Activated naive CD8-positive, alpha-beta T cell treated with anti-CD3 and anti-CD28 coated beads, Interleukin-2, amount 10 ng/mL, durations not matched to agents 7 days and 5 days (primary cell): ENCODE measurements at places on chromosomes 6 and 20. TPM values are rescaled to one million over a fixed set of nuclear protein-coding genes. Genes with fewer than 3 reads are reported as not detected.

DNA sequence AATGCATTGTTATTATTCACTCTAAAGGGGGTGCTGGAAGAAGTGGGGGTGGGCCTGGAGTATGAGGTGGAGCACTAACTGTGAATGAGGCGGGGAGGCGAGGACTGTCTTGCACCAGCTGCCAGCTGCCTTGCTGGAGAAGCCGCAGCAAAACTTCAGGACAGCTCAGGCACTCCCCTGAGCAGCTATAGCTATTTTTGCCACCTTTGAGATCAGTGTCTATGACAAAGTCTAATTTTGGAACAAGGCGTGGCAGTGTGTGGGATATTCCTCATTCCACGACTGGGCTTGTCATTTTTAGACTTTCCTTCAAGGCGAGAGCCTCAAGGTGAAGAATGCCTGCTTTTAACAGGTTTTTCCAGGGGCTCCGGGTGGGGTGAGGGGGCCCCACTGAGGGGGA lies 143.8 kb downstream of the DOK5 start:
- H3K4me3 ChIP-seq = no peak overlapping the region
- H3K27ac ChIP-seq = no peak overlapping the region
- H3K36me3 ChIP-seq = no peaks in the 10 kb centered on the region
- no peaks in the 10 kb centered on the region for H3K4me1 ChIP-seq
- no peak for DNase-seq

GRCh38 chr20:2834401-2835110 lies 5.9 kb downstream of the PCED1A start:
- H3K36me3 ChIP-seq = peaks cover 14% of the 10 kb centered on the region
- H3K4me1 ChIP-seq = peaks cover 5% of the 10 kb centered on the region
- no peak overlapping the region for H3K4me3 ChIP-seq
- no peak for DNase-seq
- H3K27me3 ChIP-seq = peaks cover 4% of the 10 kb centered on the region

- no peaks in the 10 kb centered on the region for H3K36me3 ChIP-seq
- H3K4me1 ChIP-seq = no peaks in the 10 kb centered on the region
- DNase-seq = no peak
- H3K27ac ChIP-seq = no peak overlapping the region
- H3K27me3 ChIP-seq = peaks cover 2% of the 10 kb centered on the region
Measured at GRCh38 chr6:97524811-97525210, 241.8 kb upstream of the MMS22L start.

DNA sequence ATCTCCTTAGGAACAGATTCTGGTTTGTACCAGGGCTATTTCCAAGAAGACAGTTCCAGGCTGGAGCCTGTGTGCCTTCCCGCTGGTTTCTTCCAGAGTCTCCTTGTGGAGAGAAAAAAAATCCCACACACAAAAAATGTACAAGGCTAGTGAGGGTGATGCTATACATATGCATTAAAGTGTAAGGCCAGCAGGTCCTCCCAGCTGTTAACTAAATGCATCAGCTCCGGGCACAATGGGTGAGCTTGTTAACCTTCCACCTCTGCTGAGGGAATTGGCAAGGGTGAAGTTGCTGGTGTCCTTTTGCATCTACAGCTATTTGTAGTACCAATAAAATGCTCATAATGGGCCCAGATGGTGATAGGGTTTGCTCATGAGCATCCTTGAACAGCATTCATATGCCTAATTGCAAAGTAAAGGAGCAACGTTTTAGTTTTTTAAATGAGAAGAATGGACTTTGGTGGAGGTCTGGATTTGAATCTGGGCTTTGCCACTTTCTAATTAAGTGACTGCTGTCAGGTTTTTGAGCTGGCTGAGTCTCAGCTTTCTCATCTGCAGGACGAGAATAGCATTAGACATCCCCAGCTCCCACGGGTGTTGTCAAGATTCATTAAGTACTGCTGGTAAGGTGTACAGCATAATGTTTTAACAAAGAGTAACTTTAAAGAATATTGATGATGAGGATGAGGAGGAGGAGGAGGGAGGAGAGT lies 361.8 kb downstream of the QKI start:
- DNase-seq = no peak
- no peak overlapping the region for H3K27ac ChIP-seq
- no peaks in the 10 kb centered on the region for H3K36me3 ChIP-seq

DNA sequence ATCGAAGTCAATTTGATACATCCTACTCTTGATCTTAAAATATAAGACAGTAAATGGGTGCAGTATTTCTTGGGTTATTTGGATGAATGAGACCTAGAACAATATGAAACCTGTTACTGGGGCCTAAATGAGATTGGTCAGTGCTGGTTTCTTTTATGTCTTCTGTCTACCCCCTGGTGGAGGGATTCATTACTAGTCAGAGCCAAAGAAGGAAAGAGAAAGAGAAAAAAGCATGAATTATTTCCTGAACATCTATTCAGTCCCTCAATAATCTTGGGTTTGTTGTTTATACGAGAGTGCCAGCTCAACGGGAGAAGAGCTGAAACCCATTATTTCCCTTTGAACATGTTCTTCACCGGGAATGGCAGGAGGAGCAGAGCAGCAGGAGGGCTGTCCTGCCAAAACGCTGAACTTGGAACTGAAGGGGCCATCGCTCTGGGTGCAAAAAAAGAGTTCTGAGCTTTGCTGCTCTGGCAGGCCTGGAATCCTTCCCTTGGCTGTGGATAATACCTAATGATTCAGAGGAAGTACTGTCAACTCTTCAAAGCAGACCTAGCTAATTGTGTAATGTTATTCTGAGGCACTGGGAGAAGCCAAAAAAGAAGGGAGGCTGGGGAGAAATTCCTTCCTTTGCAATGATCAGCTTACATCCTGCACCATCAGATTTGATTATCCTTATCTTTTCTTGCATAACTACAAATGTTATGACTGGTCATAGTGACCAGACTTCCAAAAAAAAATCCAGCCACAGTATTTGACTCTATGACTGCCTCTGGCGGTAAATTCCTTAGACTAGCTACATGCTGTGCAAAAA lies 72.0 kb downstream of the BLOC1S5 start:
- no peaks in the 10 kb centered on the region for H3K4me1 ChIP-seq
- H3K36me3 ChIP-seq = no peaks in the 10 kb centered on the region
- H3K4me3 ChIP-seq = no peak overlapping the region
- DNase-seq = no peak
- H3K27ac ChIP-seq = no peak overlapping the region

DNA sequence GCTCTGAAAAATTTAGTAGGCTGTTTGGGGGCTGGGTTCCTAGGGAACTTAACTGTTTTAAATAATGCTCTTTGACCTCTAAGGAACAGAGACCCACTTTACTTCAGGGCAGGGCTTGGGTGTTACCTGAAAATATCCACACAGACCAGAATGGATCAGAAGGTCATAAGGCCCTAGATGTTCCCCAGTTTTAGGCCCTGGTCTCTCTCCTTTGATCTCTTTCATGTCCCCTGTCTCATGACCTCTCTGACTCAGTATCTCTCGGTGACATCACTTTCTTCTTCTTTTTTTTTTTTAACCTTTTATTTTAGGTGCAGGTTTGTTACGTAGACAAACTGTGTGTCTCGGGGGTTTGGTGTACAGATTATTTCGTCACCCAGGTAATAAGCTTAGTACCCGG lies 272.1 kb upstream of the SGK1 start:
- no peaks in the 10 kb centered on the region for H3K4me1 ChIP-seq
- H3K27ac ChIP-seq = no peak overlapping the region
- H3K27me3 ChIP-seq = peaks cover 2% of the 10 kb centered on the region
- no peak for DNase-seq
- no peaks in the 10 kb centered on the region for H3K36me3 ChIP-seq
- H3K4me3 ChIP-seq = no peak overlapping the region

DNA sequence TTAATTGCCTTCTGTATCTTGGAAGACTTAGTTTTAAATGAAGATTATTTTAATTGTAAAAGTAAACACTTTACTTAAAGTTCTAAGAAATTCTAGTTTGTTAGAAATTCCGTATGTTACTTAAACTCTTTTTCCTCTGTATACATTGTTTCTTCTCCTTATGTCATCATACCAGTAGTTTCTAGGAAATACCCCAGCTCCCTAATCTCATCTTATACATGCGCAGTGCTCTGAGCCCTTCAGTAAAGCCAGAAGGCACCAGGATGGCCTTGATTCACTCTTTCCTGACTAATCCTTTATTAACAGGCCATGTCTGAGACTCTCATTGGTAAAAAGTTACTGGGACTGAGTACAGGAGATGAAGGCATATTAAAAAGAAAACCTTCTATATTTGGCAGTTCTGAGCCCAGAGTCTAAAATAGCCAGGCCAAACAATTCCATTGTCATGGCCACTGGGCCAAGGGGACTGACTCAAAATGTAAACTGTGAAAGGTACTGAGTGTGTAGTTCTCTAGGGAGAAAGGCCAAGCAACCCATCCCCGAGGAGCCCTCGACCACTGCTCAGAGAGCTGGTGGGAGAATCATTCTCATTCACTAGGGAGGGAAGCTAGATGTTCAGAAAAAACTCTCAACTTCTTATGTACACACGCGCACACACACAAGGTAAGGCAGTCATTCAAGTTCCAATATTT lies 25.0 kb downstream of the SLC22A1 start:
- H3K27ac ChIP-seq = no peak overlapping the region
- no peaks in the 10 kb centered on the region for H3K36me3 ChIP-seq
- H3K4me3 ChIP-seq = no peak overlapping the region
- peaks cover 5% of the 10 kb centered on the region for H3K27me3 ChIP-seq
- DNase-seq = no peak

- no peak overlapping the region for H3K4me3 ChIP-seq
- peaks cover 57% of the 10 kb centered on the region for H3K4me1 ChIP-seq
- no peaks in the 10 kb centered on the region for H3K27me3 ChIP-seq
- H3K36me3 ChIP-seq = peaks cover 11% of the 10 kb centered on the region
- no peak overlapping the region for H3K27ac ChIP-seq
- DNase-seq = no peak
Measured at GRCh38 chr6:137712587-137712986, 154.5 kb upstream of the TNFAIP3 start.

DNA sequence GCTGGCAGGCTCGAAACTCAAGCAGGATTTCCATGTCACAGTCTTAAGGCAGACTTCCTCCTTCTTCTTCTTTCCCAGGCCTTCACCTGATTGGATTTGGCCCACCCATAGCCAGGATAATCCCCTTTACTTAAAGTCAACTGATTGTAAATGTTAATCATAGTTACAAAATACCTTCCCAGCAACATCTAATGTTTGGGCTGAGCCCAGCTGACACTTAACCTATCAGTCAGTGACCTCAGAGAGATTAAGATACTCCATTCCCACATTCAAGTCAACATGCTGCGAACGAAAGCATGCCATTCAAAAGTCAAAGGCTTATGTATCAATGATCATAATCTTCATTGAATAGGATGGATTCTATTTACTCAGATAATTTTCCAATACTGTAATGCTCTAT lies 16.0 kb downstream of the MAP7 start:
- H3K4me3 ChIP-seq = no peak overlapping the region
- no peak for DNase-seq
- no peak overlapping the region for H3K27ac ChIP-seq

- no peaks in the 10 kb centered on the region for H3K27me3 ChIP-seq
- H3K27ac ChIP-seq = no peak overlapping the region
- H3K36me3 ChIP-seq = no peaks in the 10 kb centered on the region
- DNase-seq = no peak
Measured at GRCh38 chr6:146335336-146335735, 208.3 kb upstream of the RAB32 start.

GRCh38 chr6:113317891-113318574 lies 539.1 kb upstream of the MARCKS start:
- H3K4me3 ChIP-seq = no peak overlapping the region
- H3K27me3 ChIP-seq = peaks cover 4% of the 10 kb centered on the region
- no peaks in the 10 kb centered on the region for H3K36me3 ChIP-seq
- H3K27ac ChIP-seq = no peak overlapping the region
- DNase-seq = no peak
- H3K4me1 ChIP-seq = no peaks in the 10 kb centered on the region

DNA sequence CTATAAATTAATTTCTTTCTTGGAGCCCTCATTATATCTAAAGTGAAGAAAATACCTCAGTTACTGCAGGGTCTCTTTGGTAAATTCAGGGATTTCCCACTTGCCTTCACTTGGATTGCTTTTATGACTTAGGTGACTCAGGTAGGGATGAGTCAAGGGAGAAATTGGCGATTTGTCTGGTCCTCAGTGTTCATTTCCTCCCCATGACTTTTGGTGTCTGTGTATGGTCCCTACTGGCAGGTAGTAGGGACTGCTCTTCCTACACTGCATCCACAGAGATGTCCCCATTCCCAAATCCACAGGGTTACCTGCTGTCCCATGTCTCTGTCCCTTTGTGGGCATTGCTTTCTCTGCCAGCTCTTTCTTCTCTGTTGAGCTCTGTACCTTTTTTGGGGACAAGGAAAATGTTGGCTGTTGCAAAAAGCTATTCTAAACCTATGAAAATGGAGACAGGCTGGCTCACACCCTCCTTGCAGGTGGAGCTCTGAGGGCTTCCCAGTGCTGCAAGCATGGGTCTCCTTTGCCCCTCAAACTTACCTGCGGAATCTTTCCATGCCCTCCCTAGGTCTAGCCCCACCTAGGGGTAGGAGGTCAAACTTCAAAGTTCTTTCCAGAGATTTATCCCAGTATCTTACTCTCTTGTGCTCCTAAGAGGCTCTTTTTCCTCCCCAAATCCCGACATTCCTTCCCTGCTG lies 211.9 kb downstream of the ZNF217 start:
- H3K27me3 ChIP-seq = no peaks in the 10 kb centered on the region
- H3K27ac ChIP-seq = no peak overlapping the region
- H3K4me1 ChIP-seq = no peaks in the 10 kb centered on the region
- no peaks in the 10 kb centered on the region for H3K36me3 ChIP-seq
- DNase-seq = no peak

DNA sequence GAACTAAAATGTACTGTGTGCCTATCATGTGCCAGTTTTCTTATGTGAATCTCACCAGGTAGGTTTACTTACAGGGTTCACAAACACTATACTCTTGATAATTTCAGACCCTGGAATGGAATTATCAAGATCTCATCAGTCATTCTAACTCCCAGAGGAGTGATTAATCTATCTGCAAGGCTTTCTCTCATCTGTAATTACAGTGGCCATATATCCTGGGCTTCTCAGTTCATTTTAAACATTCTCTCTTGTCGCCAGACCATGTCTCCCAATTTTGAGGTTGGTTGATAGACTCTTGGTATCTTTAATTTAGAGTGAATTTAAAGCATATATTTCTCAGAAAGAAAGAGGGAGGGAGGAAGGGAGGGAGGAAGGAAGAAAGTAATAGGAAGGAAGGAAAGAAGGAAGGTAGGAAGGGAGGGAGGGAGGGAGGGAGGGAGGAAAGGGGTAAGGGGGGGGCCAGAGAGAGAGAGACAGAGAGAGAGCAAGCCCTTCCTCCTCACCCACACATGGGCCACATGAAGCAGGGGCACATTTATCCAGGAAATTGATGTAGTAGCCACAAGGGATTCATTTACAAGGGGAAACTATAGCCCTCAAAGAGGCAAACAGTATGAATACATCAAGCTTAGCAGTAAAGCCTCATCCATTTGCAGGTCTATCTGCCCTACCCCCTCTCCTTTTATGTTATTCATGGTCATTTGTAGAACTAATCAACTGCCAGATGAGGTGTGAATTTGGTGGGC lies 25.8 kb upstream of the NRSN1 start:
- H3K27me3 ChIP-seq = no peaks in the 10 kb centered on the region
- DNase-seq = no peak
- H3K36me3 ChIP-seq = no peaks in the 10 kb centered on the region
- H3K4me1 ChIP-seq = no peaks in the 10 kb centered on the region

The SESN1 gene
- 48.4 TPM for total RNA-seq

The C6orf141 gene
- 0.68 TPM for total RNA-seq

The TBX18 gene
- not detected for total RNA-seq

The TXLNB gene
- total RNA-seq = 0.62 TPM

The MYT1 gene
- total RNA-seq = 0.06 TPM

The DYNLT2 gene
- 2.3 TPM for total RNA-seq
